Left lobe of liver (tissue), 2 donors: ENCODE measurements at places on chromosomes 6 and 20. TPM values are rescaled to one million over a fixed set of nuclear protein-coding genes. Genes with fewer than 3 reads are reported as not detected.

The OGFRL1 gene
- total RNA-seq, result 2.3 TPM

The GNMT gene
- 467 TPM for total RNA-seq

The ADISSP gene
- 10.6 TPM for total RNA-seq

The BMP5 gene
- total RNA-seq, result 0.83 TPM

GRCh38 chr20:31830406-31830981 lies 11.3 kb downstream of the MYLK2 start:
- no peak for DNase-seq

DNA sequence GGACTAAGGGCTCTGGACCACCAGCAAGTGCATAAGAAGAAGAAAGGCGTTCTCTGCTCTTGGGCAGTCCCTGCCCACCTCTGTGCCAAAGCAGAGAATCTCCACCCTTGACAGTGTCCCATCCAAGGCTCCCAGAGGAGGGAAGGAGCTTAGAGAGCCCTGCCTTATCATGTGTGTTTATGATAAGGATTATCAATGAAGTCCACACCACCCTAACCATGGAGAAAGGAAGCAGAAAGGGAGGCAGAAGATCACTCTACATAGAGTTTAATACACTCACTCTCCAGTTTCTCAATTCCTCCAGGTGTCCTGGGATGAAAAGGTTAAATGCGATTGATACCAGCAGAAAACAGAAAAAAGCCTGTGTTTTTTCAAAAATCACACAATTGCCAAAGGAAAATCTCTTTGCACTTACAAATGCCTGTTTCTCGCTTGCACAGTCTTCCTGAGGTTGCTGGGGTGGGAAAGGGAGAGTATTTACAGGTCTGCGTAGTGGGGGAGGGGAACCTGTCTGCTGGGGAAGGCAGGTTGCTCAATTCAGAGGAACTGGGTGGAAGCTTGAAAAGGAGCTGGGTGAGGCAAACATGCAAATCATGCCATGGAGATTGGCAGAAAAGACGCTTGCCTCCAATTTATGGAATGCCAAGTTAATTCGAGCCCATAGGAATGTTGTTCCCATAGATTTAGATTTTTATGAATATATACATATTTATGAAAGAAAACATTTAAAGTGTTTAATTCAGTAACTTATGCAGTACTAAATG lies 104.0 kb downstream of the EYA2 start:
- DNase-seq, result no peak

- no peak for DNase-seq
Measured at GRCh38 chr20:37992802-37993409, 40.4 kb downstream of the TTI1 start.

DNA sequence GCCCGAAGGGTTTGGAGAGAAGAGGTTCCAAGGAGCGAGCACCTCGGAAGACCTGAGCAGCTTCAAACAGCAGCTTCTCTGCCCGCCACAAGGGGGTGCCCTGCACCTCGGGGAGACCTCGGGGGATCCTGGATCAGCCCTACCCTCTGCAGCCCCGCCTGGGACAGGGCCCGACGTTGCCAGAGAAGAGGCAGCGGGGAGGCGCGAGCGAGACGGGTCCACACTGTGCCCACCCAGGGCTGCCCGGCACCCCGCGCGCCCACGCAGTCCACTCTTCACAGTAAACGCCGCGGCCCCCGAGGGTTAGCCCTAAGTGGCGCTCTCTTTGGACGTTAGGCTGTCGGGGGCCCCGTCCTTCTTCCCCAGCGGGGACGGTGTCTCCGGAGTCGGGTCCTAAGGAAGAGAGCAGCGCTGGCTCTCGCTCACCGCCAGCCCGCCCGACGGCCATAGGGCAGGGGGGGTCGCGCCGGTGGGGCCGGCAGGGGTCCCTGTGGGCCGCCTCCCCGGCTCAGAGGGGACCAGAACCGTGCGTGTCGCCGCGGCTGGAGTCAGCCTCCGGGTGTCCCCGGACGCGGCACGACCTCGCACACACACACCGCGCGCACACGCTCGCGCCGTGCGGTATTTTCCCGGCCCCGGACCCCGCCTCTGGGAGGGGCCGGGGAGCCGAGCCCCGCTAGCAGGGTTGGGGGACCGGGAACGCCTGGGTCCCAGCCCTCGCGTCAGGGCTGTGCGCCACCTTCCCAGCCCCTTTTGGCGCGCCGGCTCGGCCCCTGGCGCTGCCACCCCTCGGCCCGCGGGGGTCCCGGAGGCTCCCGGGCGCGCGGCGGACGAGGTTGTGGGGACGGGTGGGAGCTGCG lies 929 bp downstream of the CDH22 start:
- DNase-seq, result peak; percentile 55

- DNase-seq, result no peak
Measured at GRCh38 chr6:107719160-107719559, 105.0 kb downstream of the SCML4 start.
